Right cardiac atrium (tissue), 5 donors: ENCODE measurements at places on chromosomes 6 and 20. TPM values are rescaled to one million over a fixed set of nuclear protein-coding genes. Genes with fewer than 3 reads are reported as not detected.

The TBXT gene
- total RNA-seq, result not detected

The FAM83D gene
- 0.95 TPM for total RNA-seq

The ZBTB12 gene
- 3.0 TPM for total RNA-seq

The KHDC1L gene
- total RNA-seq, result not detected

The OOEP gene
- not detected for total RNA-seq

The PGBD1 gene
- total RNA-seq, result 3.3 TPM

DNA sequence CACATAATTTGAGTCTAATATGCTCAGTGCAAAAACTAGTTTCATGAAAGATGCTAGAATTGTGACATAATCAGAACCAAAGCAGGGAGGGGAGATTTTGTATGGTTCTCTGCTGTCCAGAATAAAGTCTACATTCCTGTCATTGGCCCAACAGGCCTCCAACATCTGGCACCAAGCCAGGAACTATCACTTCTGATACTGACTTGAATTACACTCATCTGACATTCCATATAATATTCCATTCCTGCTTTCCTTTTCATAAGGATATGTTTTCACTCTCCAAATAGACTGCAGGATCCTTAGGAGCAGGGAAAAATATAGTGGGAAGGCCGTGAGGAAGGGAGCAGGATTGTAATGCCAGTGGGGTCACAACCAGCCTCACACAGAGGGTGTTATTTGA is 84.6 kb upstream of the BTN3A2 start:
- no peak for DNase-seq

- no peak for DNase-seq
These were observed 407.6 kb downstream of the COL12A1 start for GRCh38 chr6:74798302-74798701.

DNA sequence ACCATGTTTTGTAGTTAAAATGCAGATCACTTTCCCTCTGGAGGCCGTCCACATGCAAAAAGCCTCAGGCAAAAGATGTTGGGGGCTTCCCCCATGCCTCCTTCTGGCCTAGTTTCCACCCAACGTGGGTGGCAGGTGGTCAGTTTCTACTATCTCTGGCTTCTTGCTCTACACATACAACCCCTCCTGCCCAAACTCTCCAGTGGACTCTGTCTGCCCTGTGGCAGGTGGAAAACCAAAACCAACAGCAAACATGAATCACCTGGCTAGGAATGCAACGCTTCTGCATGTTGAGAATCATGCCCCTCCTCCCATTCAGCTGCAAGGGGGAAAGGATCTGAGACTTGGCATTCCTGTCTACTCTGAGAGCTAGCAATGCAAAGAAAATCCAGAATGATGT is 94.8 kb downstream of the MBOAT1 start:
- DNase-seq, result no peak

DNA sequence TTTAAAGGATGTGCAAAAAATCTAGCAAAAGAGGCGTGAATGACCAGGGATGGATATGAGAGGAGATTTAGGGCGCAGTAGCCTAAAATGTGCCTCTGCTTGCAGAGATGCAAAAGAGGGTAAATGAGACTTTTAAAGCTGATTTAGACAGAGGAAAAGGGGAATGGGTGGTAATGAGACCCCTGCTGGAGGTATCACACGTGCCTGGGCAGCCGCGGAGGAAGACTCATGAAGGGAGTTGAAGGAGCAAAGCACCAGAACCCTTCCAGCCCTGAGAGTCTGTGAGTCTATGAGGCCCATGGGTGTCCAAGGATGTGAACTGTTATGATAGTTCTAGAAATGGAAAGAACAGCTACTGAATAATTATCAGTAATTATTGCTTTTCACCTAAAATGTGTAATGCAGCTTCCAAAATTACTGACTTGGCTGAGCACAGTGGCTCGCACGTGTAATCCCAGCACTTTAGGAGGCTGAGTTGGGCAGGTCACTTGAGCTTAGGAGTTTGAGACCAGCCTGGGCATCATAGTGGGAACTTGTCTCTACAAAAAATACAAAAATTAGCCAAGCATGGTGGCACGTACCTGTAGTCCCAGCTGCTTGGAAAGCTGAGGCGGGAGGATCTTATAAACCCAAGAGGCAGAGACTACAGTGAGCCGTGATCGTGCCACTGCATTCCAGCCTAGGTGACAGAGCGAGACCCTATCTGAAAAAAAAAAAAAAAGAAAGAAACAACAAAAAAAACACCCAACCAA is 38.2 kb upstream of the TIAM2 start:
- no peak for DNase-seq

- peak; percentile 79 for DNase-seq
These were observed 133.2 kb downstream of the SNX5 start for GRCh38 chr20:17835240-17835933.

DNA sequence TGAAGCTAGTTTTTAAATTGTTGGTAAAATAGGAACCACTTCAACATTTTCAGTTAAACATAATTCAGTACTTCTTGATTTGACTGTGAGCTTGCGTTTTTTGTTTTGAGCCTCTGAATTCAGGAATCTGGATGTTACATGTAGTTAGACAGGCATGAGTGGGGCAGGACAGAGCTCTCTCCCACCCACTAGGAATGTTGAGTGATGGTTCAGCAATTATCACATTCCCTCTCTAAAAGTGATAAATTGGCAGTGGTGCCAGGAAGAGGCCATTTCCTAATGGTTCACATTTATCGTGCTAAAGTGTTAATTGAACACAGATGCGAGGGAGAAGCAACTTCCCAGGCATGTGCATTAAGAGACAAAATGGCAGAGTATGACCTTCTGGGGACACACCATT is 465.5 kb upstream of the HTR1E start:
- DNase-seq, result no peak

- DNase-seq, result no peak
These were observed 492 bp upstream of the RNF39 start for GRCh38 chr6:30075790-30076732.

- DNase-seq, result no peak
These were observed 18.0 kb downstream of the TCFL5 start for GRCh38 chr20:62843656-62844055.

- DNase-seq, result no peak
These were observed 2.6 kb downstream of the TFEB start for GRCh38 chr6:41732591-41733359.

- DNase-seq, result no peak
These were observed 5.8 kb downstream of the GZF1 start for GRCh38 chr20:23367770-23368169.
